Glutamatergic neuron (in vitro differentiated cells): ENCODE measurements at places on chromosomes 5 and 9.

- peaks cover 2% of the 10 kb centered on the region for H3K27me3 ChIP-seq
- no peak for DNase-seq
- peaks cover 4% of the 10 kb centered on the region for H3K4me1 ChIP-seq
- no peak overlapping the region for H3K4me3 ChIP-seq
- no peak overlapping the region for H3K27ac ChIP-seq
- no peaks in the 10 kb centered on the region for H3K36me3 ChIP-seq
Measured at GRCh38 chr5:10875201-10875768, 114.3 kb upstream of the DAP start.

- H3K4me1 ChIP-seq = peaks cover 11% of the 10 kb centered on the region
- no peak overlapping the region for H3K27ac ChIP-seq
- H3K27me3 ChIP-seq = no peaks in the 10 kb centered on the region
- no peaks in the 10 kb centered on the region for H3K36me3 ChIP-seq
Measured at GRCh38 chr5:62282064-62282463, 23.9 kb upstream of the KIF2A start.

GRCh38 chr9:72598639-72599038 is 77.2 kb downstream of the TMC1 start:
- H3K4me3 ChIP-seq = no peak overlapping the region
- no peaks in the 10 kb centered on the region for H3K27me3 ChIP-seq
- H3K27ac ChIP-seq = no peak overlapping the region
- no peaks in the 10 kb centered on the region for H3K4me1 ChIP-seq
- no peak for DNase-seq

- peaks cover 14% of the 10 kb centered on the region for H3K36me3 ChIP-seq
- H3K4me3 ChIP-seq = no peak overlapping the region
- no peak overlapping the region for H3K27ac ChIP-seq
Measured at GRCh38 chr5:170405817-170406216, 16.6 kb upstream of the KCNMB1 start.

DNA sequence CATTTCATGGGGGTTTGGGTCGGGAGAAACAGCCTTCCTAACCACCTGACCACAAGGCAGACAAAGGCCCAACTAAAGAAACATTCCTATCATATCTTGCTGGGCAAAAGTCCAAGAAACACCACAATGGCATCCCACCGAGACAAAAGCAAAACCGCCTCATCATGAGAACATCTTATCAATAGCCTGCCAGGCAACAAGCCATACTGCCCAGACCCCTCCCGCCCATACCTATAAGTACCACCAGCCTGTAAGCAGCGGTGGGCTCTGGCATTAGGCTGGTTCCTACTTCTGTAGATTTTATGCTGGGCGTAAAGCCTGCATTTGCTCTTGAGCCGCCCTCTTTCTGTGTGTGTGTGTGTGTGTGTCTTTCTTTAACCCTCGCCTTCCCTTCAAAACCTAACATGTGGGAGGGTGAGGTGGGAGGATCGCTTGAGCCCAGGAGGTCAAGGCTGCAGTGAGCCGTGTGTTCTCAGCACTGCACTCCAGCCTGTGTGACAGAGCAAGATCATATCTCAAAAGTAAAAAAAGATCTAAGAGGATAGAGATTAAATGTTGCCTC is 56.9 kb downstream of the PDE6A start:
- no peaks in the 10 kb centered on the region for H3K36me3 ChIP-seq
- H3K4me3 ChIP-seq = no peak overlapping the region
- no peak for DNase-seq
- H3K4me1 ChIP-seq = no peaks in the 10 kb centered on the region
- no peak overlapping the region for H3K27ac ChIP-seq
- no peaks in the 10 kb centered on the region for H3K27me3 ChIP-seq

- H3K4me3 ChIP-seq = no peak overlapping the region
- no peaks in the 10 kb centered on the region for H3K36me3 ChIP-seq
- no peaks in the 10 kb centered on the region for H3K4me1 ChIP-seq
- DNase-seq = no peak
Measured at GRCh38 chr9:6305954-6306563, 22.1 kb upstream of the TPD52L3 start.
